ENCODE measurements at places on chromosomes 5 and 9. TPM values are rescaled to one million over a fixed set of nuclear protein-coding genes. Genes with fewer than 3 reads are reported as not detected.

Gene CYSRT1
- total RNA-seq, result 0.21 TPM

Gene IL31RA
- not detected for total RNA-seq

Gene ADAMTSL2
- total RNA-seq, result 0.83 TPM

Gene PCDHGA3
- 0.32 TPM for total RNA-seq

Gene COL23A1
- not detected for total RNA-seq

Gene TRIM23
- 19.7 TPM for total RNA-seq

Gene CNTFR
- total RNA-seq, result 1.1 TPM

- no peak for DNase-seq
Observed at GRCh38 chr5:59107692-59108091, 524.8 kb downstream of the RAB3C start.

DNA sequence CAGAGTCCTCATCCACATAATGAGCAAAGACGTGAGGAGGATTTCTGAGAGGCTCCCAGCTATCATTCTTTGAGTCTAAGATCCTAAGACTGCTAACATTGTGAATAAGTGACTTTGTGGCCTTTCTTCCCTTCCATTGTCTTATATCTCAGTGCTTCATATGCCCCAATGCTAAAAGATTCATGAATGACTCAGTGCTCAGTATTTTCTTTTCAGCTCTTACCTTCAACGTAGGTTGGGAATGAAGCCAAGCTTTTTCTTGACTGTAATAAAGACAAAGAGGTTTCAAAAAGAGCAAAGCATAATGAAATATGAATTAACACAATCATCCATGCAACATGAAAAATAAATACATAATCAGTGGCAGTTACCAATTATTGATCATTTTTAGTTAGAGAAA lies 146.4 kb downstream of the ENTREP1 start:
- no peak for DNase-seq

DNA sequence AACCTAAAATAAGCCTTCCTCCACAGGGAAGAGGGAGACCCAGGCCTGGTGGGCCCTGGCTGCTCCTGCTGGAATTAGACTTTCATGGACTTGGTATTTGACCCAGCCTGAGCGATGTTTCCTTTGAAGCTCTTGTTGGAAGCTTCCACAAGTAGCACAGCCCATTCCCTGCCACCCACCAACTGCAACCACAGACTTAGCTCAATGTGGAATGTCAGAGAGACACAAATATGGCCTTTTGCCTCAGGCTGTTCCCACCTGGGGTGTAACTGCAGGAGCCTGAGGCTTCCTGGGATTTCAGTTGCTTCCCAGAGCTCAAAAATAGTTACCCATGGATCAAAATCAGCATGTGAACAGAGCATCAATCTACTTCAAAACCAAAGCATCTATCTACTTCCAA lies 70.3 kb upstream of the LHFPL2 start:
- DNase-seq, result no peak

DNA sequence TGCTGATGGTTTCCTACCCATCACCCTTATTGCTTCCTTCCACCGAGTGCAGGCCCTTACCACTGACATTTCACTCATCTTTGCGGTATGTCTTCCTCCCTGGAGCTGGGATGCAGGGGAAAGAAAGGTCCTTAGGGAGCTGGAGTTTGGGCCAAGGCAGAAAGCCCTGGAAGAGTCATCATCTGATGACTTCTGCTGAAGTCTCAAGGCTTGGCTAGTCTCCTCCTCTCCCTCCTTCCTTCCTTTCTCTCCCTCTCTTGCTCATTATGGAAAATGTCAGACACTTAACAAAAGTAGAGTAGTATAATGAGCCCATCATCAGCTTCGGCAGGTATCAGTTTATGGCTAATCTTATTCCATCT lies 40.0 kb downstream of the LARP1 start:
- DNase-seq, result no peak

DNA sequence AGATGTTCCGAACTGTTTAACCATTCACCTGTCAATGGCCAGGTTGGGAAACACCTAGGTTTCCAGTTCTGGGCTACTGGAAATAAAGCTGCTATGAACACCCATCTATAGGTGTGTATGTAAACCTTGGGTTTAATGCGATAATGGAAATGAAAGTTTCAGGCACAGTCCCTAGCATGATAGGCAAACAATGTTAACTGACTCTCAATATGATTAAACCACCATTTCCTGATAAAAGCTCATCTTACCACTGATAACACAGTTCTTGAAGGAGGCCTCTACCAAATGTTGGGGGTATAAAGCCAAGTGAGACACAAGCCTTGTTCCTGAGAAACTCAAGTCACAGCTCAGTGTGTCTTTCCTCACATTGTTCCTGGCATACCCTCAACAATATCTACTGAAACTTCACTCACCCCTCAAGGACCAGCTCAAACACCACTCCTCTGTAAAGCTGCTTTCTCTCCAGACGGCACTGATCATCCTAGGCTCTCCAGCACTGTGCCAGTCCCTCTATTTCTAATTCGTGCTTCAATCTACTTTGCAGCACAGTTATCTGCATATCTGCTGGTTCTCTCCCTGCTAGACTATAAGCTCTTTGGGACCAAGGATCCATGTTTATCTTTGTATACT lies 15.8 kb downstream of the RAB14 start:
- DNase-seq, result no peak

- DNase-seq, result no peak
Observed at GRCh38 chr5:32163785-32164184, 10.3 kb downstream of the GOLPH3 start.

DNA sequence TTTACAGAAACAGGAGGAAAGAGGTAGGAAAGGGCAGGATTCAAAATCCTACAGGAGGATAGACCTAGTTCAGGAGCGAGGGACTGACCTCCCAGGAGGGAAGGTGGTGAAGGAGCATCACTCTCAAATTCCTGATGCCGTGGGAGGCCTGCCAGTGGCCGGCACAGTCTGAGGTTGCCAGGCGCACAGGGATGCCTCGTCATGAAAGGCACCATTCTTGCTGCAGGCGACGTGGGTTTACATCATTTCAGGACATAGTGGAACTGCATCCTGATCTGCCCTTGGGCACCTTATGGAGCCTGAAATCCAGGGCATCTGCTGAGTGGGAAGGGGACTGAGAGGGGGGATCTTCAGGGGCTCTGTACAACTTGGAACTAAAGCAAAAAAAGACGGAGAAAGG lies 163.2 kb upstream of the S1PR3 start:
- no peak for DNase-seq

DNA sequence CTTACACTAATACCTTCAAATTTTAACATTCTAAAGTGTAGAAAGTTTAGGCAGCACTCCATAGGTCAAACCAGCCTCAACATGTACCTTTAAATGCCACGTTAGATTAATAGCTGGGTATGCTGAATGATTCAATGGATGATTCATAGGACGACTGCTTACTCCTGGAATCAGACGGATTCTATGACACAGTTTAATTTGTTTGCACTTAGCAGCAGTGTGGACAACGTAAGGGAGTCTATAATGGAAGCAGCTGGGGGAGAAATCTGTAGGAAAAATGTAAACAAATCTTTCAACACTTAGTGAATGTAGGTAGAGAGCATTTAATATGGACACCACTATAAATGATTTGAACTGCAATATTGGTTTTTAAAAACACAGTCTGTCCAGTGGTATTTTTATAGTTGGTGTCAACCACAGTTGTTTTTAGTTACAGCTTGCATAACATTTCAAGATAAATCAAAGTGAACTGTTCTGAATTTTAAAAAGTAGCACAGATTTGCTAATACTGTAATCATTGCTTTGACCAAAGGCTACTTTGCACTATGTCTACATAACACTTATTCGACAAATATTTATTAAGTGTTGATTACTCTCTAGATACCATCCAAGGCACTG lies 701.5 kb upstream of the MEF2C start:
- no peak for DNase-seq
